ENCODE measurements at places on chromosomes 7 and 10.

DNA sequence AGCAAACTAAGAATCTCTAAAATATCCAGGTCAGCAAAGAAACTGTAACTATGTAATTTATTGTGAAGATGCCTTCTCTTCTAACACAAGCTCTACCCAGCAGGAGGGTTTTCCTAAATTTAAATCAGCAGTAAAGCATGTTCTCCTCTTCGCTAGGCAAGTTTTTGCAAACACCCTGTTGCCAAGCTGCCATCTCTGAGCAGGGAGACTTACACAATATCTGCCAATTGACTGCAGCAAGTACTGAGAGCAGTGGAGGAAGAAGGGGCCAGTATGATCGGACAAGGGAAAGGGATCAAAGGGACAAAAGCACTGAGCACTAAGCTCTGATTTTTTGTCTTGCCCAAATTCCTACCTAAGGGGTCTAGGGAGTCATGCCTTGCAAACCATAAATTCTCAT, 16.0 kb upstream of the LANCL2 start:
- DNase-seq = no peak

- no peak for DNase-seq
These were observed 66.4 kb downstream of the PLXDC2 start for GRCh38 chr10:19882621-19883020.

GRCh38 chr10:4498711-4499251, 327.2 kb upstream of the AKR1E2 start:
- no peak for DNase-seq

- DNase-seq = no peak
These were observed 217.6 kb upstream of the SEMA3E start for GRCh38 chr7:83866582-83866981.

GRCh38 chr7:24880886-24881285, 99.1 kb downstream of the OSBPL3 start:
- DNase-seq = no peak

Measured in stimulated activated CD4-positive, alpha-beta T cell treated with anti-CD3 and anti-CD28 coated beads, Interleukin-4, amount 100 ng/mL, for 4 hours (primary cell).